ENCODE measurements at places on chromosomes 7 and 10.

DNA sequence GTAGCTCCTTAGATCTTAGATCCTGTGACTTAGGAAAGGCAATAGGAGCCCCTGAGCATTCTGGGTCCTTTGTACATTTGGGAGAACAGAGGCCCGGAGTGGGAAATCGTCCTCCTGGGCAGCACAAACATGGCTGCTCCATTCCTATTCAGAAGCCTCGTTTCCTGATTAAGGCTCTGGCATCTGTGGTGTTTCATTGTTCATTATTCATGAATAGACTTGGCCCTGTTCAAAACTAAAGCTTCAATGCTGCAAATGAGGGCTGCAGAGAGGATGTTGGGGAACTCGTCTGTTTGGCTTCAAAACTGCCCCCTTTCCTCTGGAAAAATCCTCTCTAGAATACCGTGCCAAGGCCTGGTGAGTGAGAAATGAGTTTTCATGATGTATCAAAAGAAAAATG is 3.4 kb upstream of the HTRA1 start:
- no peak for DNase-seq

GRCh38 chr7:23117841-23118240 is 12.3 kb downstream of the KLHL7 start:
- no peak for DNase-seq

GRCh38 chr10:3031490-3031889 is 35.9 kb upstream of the PFKP start:
- no peak for DNase-seq

DNA sequence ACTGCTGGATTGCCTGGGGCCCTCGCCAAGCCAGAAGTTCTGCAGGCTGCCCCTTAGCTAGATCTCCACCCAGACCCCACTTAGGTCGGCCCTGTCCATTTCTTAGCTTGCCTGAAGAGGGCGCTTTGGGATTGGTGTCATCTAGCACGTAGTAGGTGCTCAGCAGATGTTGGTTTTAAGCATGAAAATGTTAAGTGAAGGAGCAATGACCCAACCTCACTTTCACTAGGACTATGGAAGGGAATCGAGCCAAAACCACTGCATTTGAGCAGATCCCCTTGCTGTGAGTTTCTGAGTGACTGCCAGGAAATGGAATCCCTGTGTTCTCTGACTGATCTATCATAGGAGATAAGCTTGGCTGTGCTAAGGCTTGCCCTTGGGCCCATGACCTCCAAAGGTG is 131.7 kb upstream of the EEPD1 start:
- no peak for DNase-seq

DNA sequence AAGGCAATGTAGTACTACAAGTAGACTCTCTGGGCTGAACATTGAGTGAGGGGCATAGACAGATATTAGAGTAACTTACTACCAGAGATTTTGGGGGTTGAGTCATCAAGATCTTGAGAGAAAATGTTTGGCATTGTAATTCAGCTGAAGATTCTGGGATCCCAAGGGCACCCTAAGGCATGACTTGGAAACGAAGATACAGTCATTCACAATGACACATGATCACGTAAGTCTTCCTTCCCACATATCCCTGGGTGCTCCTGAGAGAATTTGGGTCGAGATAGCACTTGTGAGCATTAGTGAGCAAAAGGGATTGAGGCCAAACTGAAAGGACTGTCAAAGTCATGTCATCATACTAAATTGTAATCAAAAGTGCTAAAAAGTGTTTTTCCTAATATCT is 192.5 kb upstream of the PCLO start:
- DNase-seq, result no peak

DNA sequence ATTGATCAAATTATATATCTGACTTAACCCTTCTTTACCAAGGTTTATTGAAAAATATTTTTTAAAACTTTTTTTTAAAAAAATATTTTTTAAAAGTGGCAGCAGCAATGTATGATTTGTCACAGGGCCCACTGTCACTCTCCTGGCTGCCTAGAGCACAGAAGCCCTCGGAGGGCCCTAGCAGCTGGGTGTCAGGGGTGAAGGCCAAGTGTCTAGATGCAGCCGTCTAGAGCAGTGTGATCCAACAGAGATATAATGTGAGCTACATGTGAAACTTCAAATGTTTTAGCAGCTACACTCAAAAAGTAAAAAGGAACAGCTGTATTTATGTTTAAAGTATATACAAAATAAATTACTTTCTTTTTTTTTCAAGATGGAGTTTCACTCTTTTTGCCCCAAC is 112.7 kb downstream of the ARHGAP22 start:
- no peak for DNase-seq

DNA sequence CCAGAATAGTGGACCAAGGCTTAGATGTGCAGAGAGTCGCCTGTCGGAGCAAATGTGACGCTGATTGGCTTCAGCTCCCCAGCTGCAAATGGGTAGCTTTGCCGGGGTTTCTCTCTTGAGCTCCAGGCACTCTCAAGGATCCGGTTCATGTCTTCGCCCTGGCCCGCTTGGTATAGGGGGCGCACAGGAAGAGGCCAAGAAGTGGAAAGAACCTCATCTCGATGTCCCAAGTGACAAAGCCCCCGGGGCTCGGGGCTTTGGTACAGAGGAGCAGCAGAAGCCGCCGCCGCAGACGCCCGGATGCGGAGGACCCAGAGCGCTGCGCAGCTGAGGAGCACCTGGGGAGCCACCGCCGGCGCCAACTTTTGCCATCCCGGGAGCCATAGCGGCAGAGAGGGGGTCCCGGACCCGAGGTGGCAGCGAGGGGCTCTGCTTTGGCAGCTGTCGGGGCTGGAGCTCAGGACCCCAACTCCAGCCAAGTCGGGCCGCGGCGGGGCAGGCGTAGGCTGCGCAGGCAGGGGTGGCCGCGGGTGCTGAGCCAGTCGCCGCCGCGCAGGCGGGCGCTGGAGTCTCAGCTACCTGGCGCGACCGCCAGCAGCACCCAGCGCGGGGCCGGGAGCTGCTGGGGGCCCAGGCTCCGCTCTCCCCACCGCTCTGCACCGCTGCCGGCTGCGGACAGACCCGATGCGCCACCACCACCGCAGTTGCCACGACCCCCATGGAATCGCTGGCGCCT is 466.6 kb downstream of the XPNPEP1 start:
- no peak for DNase-seq

GRCh38 chr10:30553626-30554439 is 75.7 kb downstream of the LYZL2 start:
- peak; percentile 54 for DNase-seq

GRCh38 chr10:127906548-127907377 is at the start of gene PTPRE:
Gene PTPRE (plus strand): TSS chr10:127907103. CDS start chr10:128040882, 133,779 bp downstream.
- DNase-seq, result peak; percentile 53

- peak; percentile 11 for DNase-seq
Observed at GRCh38 chr10:82796510-82796909, 921.5 kb downstream of the NRG3 start.

GRCh38 chr10:21516242-21517131 is 9.0 kb downstream of the SKIDA1 start:
- DNase-seq, result peak; percentile 72

- DNase-seq, result no peak
Observed at GRCh38 chr7:75815418-75816064, 1.9 kb upstream of the CCL24 start.

Data from AG10803 (cell line).